ENCODE measurements at places on chromosomes 4 and X.
A peak's percentile ranks its signal among the peaks of the same experiment; 100 is the strongest.

DNA sequence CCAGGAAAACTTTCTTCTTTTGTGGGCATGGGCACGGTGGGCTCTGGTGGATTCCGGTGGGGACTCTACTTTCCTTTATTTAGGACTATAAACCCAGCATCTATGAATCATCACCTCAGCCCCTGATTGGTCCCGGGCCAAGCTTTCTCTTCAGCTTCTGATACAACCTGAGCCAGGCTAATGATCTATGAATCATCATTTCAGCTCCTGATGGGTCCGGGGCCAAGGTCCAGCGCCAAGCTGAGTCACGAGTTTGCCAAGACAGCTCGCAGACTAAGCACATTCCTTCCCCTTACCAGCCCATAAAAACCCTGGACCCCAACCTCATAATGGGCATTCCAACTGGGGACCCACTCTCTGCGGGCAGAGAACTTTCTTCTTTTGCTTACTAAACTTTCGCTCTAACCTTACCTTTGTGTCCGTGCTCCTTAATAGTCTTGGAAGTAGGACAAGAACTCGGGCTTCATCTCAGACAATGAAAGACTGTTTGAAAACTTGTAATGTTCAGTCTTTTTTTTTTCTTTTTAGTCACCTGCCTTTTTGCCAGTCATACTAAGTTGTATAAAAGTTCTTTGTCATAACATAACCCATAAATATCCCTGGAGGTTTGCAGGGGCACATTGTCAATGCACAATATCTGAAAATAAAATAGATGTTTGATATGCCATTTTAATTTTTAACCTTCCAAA is 904.9 kb upstream of the EPHA5 start:
- DNase-seq: peak; percentile 83

- no peak for DNase-seq
Observed at GRCh38 chr4:48680848-48681568, 99.1 kb downstream of the FRYL start.

DNA sequence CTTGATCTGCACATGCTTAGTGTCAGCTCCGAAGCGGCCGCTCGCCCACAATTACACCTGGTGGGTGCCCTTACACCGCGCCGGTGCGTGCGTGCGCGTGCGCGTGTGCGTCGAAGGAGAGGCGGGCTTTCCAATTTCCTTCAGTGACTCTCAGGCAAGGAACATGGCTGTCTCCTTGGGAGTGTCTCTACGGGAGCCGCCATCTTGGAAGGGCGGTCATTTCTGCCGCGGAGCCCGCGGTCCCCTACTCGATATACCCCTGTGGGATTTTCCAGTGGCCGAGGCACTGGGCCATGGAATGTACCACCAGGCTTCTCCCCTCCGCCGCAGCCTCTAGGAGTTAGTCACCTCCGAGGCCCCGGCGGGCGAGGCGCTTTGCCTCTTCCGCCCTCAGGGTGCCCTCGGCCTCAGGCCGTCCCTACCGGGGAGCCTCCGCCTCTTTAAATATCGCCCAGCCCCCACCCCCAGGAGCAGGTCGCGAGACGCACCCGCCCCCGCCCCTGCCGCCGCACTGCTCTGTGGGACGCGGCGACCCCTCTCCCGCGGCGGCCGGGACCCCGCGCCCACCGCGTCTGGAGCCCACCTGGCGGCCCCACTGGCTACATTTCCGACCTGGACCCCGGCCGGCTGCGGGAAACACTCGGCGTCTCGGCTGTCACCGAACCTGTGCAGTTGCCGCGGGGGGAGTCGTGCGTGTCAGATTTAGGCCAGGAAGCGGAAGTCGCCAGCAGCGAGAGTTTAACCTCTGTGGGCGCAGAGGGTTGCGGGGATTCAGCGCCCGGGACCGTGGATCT is at the start of gene ZNF41:
Gene ZNF41 (minus strand): TSS at position 711 of the 794 bp plus-strand sequence. CDS start 15,741 bp downstream, outside the sequence.
- DNase-seq: peak; percentile 82

- DNase-seq: no peak
Observed at GRCh38 chrX:52217494-52218160, 32.9 kb downstream of the MAGED4 start.

DNA sequence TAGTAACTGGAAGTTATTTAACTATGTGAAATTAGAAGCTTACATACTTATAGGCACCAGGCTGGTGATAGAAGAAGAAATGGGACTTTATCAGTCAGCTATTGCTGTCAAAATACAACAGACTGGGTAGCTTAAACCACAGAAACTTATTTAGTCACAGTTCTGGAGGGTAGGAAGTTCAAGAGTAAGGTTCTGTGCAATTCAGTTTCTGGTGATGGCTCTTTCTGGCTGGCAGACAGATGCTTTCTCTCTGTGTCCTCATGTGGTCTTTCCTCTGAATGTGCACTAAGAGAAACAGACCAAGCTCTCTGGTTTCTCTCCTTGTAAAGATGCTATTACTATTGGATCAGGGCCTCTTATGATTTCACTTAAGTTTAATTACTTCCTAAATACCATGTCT is 92.1 kb upstream of the ANKRD50 start:
- DNase-seq: no peak

DNA sequence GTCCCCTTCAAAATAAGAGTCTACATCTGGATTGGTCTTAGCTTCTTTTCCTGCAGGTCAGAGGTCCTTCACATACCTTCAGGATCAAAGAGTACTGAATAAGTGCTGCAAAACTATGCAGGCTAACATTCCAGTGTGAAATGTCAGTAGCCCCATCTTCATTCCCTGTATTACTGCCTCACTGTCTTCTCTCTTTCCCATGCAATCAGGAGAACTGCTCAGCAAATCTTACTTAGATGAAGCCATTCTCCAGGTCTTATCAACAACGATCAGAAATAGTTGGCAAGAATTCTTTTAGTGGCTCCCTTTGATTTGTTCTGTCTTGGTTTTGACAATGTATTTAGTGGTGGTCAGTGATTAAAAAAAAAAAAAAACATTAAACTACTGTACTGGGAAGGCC is 26.0 kb upstream of the IQCM start:
- DNase-seq: no peak

DNA sequence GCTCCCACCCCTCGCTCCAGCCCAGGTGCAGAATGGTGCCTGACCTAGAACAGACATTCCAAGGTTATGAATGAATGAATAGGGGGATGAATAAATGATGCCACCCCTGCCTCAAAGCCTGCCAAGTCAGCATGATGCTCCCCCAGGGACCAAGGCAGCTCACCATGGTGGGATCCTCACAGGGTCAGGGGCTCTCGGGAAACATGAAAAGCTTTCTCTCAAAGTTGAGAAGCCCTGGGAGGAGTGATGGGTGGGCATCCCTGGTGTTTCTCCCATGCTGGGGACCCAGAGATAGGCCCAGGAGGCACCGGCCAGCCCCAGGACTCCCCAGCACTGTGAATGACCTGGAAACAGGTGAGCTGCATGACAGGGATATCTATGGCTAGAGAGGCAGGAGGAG is 58.9 kb downstream of the HTRA3 start:
- no peak for DNase-seq

GRCh38 chr4:10212400-10212799 is 95.8 kb upstream of the WDR1 start:
- no peak for DNase-seq

DNA sequence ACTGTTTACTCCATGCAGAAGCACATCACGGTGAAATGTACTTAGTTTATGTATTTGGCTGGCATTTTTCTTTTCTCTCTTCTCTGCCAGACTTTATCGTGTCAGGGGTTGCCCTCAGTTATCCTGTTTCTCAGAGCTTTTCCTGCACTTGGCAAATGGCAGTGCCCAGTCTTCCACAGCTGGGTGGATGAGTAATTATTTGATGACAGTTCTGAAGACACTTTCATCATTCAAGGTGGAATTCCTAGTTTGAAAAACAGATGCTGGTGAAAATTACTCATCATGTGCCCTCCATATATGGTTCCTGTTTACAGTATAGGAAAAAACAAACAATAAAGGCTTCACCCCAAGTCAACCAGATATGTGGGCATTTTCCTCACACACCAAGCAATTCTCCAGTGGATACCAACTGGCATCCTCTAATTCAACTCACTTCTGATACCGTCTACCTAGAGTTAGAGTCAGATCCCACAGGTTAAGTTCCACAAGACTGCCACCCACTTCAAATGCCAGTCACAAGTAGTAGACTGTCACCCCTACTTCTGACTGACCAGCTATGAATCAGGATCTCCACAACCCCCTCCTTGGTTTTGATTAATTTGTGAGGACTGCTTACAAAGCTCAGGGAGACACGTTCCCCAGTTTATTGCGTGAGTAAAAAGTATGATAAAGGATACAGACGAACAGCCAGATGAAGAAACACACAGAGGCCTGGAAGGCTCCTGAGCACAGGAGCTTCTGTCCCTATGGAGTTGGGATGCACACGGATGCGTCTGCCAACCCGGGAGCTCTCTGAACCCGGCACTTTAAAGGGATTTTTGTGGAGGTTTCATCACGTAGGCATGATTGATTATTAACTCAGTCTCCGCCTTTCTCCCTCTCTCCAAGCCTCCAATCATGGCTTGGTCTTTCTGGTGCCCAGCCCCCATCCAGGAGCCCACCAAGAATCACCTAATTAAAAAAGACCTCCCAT is 72.9 kb downstream of the CLDN34 start:
- DNase-seq: peak; percentile 36

DNA sequence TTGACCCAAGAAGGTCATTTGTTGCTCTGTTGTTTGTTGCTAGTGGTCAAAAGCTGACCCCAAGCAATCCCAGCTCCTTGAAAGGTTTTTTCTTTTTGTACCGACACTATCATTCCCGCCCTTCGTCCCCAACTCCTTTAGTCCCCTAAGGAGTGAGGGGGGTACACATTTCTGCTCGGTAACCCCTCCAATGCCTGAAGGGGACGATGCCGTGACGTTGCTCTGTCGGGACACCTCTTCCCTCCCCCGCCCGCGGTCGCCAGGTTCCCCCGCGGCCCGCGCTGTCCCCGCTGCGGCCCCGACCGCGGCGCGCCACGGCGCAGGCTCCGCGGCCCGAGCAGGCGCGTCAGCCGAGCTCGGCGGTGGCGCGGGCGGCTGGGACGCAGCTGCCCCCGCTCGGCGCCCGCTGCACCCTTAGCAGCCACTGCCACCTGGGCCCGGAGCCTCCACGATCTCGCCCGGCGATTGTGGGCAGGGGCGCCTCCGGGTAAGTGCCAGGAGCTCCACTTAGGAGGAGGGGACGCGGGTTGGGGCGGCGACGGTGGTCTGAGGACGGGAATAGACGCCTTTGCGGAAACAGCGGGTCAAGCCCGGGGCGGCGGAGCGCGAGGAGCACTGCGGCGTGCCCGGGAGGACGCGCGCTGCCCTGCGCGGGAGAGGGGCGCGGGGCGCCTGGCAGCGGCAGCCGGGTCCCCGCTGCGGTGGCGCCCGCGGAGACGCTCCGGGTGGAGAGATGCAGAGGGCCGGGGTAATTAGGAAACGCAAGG is at the start of gene GLRB:
Gene GLRB (plus strand): TSS at position 340 of the 767 bp plus-strand sequence. CDS start 1,875 bp downstream, outside the sequence.
- peak; percentile 15 for DNase-seq
